ENCODE measurements at places on chromosomes 7 and 10. TPM values are rescaled to one million over a fixed set of nuclear protein-coding genes. Genes with fewer than 3 reads are reported as not detected.

The ACSL5 gene
- 18.3 TPM for total RNA-seq

The FFAR4 gene
- total RNA-seq, result not detected

The NANOS1 gene
- 4.7 TPM for total RNA-seq

The KCNIP2 gene
- total RNA-seq, result not detected

The MICU1 gene
- total RNA-seq, result 26.7 TPM

The MSMB gene
- total RNA-seq, result not detected

The CACNA2D1 gene
- 5.4 TPM for total RNA-seq

The CUZD1 gene
- 0.77 TPM for total RNA-seq

The ANKRD2 gene
- not detected for total RNA-seq

Measured in Daoy (cell line).